Nephron progenitor cell (in vitro differentiated cells): ENCODE measurements at places on chromosomes 2 and 18.

GRCh38 chr2:105422801-105423200 is 23.9 kb upstream of the FHL2 start:
- H3K4me3 ChIP-seq: no peak overlapping the region
- H3K27me3 ChIP-seq: peaks cover 17% of the 10 kb centered on the region
- H3K4me1 ChIP-seq: peaks cover 23% of the 10 kb centered on the region
- H3K36me3 ChIP-seq: no peaks in the 10 kb centered on the region

GRCh38 chr2:22454826-22455485 is 930.0 kb upstream of the KLHL29 start:
- H3K27me3 ChIP-seq: peaks cover 4% of the 10 kb centered on the region
- H3K27ac ChIP-seq: no peak overlapping the region
- DNase-seq: no peak
- no peak overlapping the region for H3K4me3 ChIP-seq

DNA sequence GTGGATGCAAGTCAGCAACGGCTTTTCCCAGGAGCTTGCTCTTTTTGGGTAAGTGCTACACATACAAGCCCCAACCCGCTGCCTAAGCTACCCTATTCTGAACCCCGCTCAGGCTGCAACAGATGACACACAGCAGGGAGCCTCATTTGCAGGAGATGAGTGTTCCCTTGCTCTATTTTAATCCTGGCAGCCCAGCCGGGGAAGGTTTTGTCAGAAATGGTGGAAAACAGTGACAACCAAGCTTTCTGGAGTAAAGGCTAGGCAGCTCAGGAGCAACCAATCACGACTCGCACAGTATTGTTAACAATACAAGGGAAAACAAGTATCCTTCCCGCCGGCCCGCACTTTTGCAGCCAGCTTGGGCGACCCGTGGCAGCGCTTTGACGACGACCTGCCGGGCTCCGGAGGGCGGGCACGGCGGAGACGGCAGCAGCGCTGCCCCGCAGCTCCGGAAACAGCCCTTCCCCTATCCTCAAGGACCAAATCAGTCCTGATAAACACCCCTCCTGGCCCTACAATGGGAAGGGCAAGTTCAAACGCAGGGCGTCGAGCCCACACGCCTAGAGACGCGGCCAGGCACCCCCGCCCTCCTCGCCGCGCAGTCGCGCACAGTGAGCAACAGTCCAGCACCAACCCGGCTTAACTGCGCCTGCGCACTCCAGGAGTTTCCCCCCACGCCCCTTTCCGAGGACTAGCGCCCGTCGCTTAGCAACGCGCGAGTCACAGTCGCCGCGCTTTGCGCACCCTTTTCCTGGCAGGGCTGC is 74.3 kb upstream of the TSPYL6 start:
- no peak overlapping the region for H3K27ac ChIP-seq
- no peaks in the 10 kb centered on the region for H3K36me3 ChIP-seq
- H3K4me3 ChIP-seq: peak overlapping the region; percentile 78

DNA sequence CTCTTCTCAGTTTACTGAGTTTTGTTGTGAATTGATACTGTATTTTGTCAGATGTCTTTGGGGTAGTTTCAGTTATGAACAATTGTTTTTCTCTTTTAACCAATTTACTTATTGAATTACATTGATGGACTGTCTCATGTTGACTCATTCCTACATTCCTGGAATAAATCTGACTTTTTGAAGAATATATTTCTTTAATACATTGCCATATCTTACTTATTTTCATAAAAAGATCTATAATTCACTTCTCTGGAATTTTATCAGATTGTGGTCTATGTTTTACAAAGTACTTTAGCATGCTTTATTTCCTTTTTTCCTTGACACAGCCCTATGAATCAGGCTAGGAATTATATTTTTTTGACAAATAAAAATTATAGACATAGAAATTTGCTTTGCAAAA is 268.3 kb downstream of the PLCL1 start:
- no peak overlapping the region for H3K27ac ChIP-seq
- no peaks in the 10 kb centered on the region for H3K4me1 ChIP-seq
- DNase-seq: no peak
- no peak overlapping the region for H3K4me3 ChIP-seq

- peaks cover 2% of the 10 kb centered on the region for H3K27me3 ChIP-seq
Observed at GRCh38 chr2:118689874-118690273, 157.6 kb downstream of the EN1 start.

GRCh38 chr2:162403884-162404283 is 60.0 kb downstream of the GCA start:
- H3K4me1 ChIP-seq: no peaks in the 10 kb centered on the region
- no peak overlapping the region for H3K27ac ChIP-seq
- H3K4me3 ChIP-seq: no peak overlapping the region
- no peak for DNase-seq
- no peaks in the 10 kb centered on the region for H3K36me3 ChIP-seq

- H3K36me3 ChIP-seq: peaks cover 38% of the 10 kb centered on the region
- H3K4me3 ChIP-seq: peak overlapping the region; percentile 57
- DNase-seq: no peak
Observed at GRCh38 chr2:219216535-219216915, 2.2 kb downstream of the ABCB6 start.

DNA sequence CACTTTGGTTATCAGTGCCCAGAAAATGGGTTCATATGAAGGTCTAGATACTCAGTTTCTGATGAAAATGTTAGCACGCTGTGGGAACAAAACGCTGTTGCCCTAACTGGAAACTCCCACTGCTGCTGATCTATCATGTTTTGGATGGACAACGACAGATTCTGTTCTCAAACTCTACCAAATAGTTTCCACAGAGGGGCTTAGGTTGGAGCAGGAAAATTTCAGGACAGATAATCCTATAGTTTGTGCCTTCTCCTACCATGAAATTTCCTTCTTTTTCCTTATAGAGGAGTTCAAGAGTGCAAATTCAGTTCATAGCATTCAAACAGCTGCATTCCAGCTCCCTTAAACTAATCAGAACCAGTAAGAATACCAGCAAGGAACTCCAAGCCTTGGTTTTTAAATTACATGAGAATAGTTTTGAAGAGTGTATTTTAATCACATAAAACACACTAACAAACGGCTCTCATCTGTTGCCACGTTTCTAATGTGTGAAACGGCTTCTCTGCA is 58.7 kb upstream of the RALBP1 start:
- peaks cover 5% of the 10 kb centered on the region for H3K27me3 ChIP-seq
- peaks cover 53% of the 10 kb centered on the region for H3K4me1 ChIP-seq
- H3K27ac ChIP-seq: peak overlapping the region; percentile 86
- no peak for DNase-seq

DNA sequence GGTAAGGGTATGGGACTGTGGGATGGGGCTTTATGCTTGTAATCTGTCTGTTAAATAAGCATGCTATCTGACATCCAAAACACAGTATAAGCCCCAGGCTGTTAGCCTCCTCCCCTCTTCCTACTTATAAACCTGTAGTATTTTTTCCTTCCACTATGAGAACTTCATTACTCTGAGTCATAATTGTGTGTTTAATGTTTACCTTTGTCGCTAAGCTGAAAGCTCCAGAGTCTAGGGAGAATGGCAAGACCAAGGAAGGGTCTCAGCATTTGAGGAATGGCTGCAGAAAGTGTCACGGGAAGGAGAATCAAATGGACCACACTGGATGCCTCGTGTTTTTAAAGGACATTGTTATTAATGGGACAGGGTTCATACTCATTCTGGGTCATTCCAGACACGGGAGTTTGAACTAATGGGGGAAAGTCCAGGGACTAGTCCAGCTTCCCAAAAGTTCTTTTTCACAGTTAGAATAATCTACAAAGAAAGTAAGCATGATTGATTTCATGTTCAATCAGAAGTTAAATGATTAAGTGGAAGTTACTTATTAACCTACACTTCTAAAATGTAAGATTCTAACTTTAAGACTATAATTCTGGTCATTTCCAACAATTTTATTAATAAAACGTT is 292.2 kb downstream of the AFF3 start:
- H3K27me3 ChIP-seq: peaks cover 7% of the 10 kb centered on the region
- no peak for DNase-seq
- H3K4me1 ChIP-seq: peaks cover 29% of the 10 kb centered on the region
- peaks cover 31% of the 10 kb centered on the region for H3K36me3 ChIP-seq
- H3K4me3 ChIP-seq: no peak overlapping the region
- no peak overlapping the region for H3K27ac ChIP-seq

DNA sequence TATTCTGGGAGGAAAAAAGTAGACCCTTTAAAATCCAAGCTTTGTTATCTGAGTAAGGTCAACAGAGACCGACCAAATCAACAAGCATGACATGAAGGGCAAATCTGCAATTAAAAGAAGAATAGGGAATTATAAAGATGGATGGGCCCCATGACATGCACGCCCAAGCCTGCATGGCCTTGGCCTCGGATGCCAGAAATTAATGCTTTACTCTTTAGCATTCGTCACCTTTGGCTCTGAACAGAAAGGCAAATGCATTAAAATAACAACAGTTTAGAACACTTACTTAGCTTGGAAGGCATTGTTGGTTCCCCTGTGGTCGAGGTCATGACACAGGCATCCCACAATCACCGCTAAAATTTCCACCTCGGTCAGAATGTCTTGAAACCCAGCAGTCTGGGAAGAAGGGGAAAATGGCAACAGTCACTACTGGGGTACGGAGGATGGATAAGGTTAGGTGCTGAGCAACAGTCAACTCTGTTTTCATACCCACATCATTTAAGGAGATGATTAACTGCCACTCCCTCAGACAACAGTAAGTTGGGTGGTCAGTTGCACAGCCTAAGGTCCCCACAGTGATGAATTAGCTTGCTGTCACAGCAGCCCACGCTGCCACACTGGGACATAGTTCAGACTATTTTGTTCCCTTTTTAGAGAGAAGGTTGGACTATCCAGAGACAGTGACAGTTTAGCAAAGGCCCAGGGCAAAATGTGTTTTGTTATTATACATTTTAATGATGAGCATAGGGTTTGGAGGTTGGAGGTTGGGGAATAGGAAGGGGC is 319.1 kb downstream of the AGPS start:
- peaks cover 6% of the 10 kb centered on the region for H3K27me3 ChIP-seq
- H3K27ac ChIP-seq: peak overlapping the region; percentile 72
- peak; percentile 9 for DNase-seq
- H3K4me1 ChIP-seq: peaks cover 25% of the 10 kb centered on the region
